NCI-H2107 (cell line): ENCODE measurements at places on chromosomes 12 and 14.
A peak's percentile ranks its signal among the peaks of the same experiment; 100 is the strongest.

DNA sequence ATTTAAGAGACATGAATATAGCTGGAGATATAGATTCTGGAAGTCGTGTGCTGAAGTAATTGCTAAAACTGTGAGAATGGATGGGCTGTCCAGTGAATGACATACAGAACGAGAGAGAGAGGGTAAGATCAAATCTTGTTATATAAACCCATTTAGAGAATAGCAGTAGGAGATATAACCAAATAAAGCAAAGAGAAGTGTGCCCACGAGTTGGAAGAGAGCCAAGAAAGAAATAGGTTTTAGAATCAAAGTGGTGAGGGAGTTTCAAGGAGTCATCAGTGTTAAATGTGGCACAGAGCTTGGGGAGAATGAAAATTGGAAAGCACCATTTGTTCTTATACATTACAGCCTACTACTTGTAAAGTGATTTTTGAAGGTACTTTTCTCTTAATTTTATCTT lies 19.2 kb downstream of the TOGARAM1 start:
- DNase-seq: no peak

DNA sequence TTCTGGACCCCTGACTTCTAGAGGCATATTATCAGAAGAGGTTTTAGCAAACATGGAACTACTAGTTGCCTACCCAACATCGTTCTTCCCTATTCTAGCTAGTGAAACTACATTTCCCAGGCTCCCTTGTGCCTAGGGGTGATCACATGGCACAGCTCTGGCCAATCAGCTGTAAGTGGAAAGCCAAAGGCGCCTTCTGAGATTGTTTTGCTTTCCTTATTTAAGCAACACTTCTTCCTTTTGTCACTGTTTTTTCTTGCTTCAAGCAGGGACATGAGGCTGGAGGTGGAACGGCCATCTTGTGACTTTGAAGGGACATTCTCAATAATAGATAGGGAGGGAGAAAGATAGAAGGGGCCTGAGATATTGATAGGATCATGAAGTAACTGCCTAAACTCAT lies 136.7 kb downstream of the ZNF664 start:
- DNase-seq: no peak

GRCh38 chr14:25050269-25051150 lies 563 bp upstream of the STXBP6 start:
- DNase-seq: peak; percentile 34

GRCh38 chr14:73723797-73724661 lies 9.8 kb upstream of the PNMA1 start:
- peak; percentile 85 for DNase-seq

DNA sequence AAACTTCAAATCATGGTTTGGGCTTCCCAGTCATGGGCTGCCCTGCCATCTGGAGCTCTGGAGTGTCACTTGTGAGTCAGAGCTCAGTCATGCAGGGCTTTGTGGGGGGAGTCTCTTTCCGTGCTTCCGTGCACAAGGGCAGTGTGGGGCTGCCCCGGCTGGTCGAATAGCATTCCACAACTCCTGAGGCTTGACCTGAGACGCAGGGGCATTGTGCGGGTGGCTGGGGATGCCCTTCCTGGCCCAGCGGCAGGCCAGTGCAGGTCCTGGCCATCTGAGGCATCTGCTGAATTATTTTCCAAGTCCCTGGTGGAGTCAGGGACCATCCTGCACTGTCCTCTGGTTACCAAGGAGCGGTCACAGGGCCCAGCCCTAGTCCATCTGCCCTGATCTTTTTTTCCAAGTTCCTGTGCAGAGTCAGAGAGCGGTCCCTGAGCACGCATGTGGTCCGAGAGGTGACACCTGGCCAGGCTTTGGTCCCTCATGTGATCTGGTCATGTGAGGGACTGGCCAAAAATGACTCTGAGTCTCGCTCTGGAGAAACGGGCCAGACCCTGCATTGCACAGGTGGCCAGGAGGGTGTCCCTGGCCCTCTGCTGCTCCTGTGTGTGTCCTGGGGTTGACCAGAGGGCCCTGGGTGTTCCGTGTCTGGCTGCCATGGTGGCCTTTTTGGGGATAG lies 167.0 kb upstream of the ALG10B start:
- DNase-seq: no peak

DNA sequence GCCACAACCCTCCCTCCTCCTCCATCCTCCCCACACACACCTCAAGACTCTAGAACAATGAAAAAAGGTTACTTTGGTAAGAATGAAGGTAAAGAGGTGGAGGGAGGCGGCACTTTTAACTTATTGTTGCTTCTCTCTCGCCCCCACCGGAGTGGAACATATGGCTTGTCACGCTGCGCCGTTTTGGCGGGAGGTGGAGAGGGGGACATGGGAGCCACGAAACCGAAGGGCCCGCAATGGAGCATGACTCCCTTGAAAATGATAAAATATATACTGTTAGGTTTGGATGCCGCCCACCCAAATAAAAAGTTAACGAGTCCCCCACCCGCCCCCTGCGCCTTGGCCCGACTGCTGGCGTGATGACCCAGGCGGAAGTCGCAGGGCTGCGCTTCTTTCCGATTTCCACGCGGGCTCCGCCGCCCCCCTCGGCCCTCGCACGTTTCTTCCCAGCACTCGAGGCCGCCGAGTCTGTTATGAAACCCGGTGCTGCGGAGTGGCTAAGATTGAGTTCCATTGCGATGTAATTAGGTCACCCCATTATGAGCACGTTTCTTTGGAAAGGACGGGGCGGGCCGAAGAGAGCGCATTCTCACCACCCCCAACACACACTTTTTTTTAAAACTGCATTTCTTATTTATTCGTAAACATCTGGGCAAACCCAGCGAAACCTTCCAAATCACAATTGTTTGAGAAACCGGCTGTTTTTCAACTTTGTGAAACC lies 1.4 kb upstream of the ZFP36L1 start:
- DNase-seq: no peak

DNA sequence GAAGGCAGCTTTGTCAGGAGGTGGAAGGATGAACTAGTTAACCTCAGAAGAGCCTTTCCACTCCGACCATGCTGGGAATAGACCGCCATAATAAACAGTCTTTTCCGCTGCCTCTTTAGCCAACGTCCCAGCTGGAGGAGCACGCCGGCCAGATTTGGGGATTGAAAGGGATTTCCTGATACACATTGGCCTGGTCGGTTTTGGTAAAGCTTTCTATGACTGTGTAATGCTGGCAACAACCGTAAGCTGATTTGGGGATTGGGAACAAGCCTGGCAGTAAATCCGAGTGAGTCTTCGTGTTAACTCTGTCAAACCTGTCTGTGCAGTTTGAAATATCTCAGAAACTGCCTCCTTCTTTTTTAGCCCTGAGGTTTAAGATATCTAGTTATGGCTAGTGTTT lies 87.0 kb downstream of the DAD1 start:
- no peak for DNase-seq

- DNase-seq: no peak
Measured at GRCh38 chr12:107349008-107349747, 255.8 kb upstream of the CRY1 start.

DNA sequence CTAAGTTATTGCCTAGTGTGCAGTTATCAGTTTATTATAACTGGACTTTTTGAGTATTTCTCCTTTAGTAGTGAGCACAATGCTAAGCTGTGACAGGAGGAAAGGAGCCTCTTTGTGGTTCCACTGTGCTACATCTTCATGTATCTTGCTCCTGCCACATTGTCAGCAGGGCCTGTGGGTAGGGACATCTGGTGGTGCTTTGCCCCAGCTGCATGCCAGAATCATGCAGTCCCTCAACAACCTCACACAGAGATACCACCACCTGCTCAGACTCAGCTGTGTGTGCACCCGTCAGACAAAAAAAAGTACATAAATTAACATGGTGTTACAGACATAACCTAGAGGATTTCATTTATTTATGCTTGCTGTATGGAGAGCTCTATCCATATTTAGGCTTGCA lies 51.1 kb downstream of the MIS18BP1 start:
- DNase-seq: no peak

DNA sequence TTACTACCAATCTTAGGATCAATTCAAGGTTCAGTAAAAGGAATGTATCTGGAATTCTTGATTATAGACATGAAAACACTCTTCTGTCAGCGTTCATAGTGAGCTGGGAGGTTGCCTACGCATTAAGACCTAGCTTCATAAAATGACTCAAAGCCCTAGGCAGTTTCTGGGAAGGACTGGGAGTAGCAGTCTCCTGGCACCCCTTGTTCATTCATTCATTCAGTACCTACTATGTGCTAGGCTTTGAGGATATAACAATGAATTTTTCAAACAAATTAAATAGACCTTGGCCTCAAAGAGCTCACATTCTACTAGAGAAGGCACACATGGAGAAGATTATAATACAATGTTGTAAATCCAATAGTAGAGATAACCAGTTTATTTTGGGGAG lies 46.1 kb downstream of the MDM2 start:
- no peak for DNase-seq

GRCh38 chr12:11673666-11674461 lies 24.4 kb downstream of the ETV6 start:
- DNase-seq: no peak
